Activated T-helper 17 cell treated with anti-CD3 and anti-CD28 coated beads, Interleukin-2, amount 50 U/mL, for 72 hours (primary cell): ENCODE measurements at places on chromosomes 4 and X.

DNA sequence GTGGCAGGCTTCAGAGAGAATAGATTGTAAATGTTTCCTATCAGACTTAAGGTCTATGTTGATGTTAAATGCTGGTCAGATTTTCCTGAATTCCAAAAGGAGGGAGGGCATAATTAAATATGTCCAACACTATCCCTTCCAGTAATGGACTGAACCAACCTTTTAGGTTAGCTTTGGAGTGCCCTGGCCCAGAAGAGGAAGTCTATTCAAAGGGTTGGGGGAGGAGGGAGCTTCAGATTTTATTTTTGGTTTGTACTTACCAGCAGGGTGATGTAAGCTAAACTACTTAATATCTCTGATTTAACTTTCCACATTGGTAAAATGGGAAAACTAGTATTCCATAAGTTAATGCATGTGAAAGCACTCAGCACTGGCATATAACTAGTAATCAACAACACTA is 91.1 kb downstream of the RBM46 start:
- ATAC-seq: no peak

DNA sequence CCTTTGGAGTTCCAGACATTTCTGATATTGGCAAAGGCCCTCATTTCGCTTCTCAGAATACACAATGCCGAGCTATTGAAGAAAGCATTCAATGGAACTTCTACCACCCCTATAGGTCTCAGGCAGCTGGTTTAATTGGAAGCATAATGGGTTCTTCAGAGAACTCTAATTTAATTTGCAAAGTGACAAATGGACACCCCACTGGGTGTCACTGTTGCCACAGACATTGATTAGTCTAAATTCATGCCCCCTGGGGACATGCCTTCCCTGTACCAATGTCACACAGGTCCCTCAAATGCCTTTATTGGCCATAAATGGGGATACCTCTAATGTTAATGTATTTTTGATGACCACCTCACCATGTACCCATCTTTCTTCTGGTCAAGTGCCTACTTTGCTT is 22.9 kb upstream of the TMEM255A start:
- ATAC-seq: no peak

- ATAC-seq: no peak
Measured at GRCh38 chrX:131845201-131845600, 177.9 kb upstream of the STK26 start.

- ATAC-seq: no peak
Measured at GRCh38 chr4:93132631-93133030, 695.9 kb upstream of the ATOH1 start.

DNA sequence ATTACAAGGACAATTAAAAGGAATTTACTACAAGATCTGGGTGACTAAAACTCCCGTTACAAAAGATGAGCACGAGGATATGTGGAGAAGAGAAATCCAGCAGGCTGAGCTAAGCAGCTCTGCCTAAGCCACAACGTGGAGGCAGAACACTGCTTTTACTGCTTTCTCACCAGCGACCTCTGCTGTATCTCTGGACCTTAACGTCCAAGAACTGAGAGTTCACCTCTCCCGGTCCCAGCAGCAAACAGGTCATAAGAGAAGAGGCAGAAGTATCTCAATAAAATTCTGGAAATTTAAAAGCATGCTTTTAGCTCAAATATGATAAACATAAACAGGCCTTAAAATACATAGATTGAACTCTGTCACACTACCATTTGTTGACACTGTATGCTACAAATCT is 81.0 kb downstream of the ADGRA3 start:
- ATAC-seq: no peak

GRCh38 chrX:134167591-134168203 is 69.3 kb upstream of the CCDC160 start:
- no peak for ATAC-seq

DNA sequence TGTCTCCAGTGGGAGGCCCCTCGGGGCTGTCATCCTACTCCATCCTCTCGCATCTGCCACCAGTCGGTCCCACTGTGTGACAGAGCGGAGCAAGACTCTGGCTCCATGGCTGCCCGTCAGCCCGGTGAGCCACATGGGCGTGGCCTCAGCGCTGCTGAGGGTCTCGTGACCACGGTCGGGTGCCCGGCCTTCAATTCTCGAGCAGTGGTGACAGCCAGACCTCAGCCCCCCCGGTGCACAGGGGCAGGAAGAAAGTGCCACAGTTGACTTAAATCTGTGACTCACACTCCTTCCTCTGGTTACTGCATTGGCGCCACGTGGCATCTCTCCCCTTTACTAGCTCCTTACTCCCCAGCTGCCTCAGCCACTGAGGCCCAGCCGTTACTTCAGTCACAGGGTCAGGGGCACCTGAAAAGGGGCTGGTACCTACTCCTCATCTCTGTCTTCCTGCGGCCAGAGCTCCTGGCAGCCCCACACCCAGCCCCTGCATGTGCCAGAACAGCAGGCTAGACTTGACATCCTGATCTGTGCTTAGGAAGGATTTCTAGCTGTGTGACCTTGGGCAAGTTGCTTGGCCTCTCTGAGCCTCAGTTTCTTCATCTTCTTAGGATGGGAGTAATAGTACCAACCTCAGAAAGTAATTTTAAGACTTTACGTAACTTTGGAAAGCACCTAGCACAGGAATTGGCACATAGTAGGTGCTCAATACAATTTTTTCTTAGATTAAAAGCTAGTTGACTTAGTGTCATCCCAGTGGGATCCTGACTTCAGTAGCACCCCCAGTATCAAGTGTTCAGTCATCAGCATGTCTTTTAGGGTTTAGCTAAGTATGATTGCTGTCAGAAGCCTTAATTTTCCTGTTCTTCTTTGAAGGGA is 66.1 kb downstream of the TNIP2 start:
- peak; percentile 61 for ATAC-seq

DNA sequence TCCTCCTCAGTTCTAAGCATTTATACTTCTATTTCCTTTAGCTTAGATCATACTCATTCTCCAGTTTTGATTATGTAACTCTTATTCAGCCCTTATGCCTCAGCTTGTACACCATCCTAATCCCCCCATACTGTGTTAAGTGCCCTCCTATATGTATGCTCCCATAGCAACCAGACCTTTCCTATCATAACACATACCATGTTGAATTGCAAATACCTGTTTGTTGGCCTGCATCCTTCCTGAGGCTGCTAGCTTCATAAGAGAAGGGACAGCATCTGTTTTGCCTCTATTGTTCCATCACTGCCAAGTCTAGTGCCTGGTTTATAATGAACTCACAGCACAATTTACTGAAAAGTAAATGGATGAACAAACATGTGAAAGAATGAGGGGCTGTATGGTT is 443.7 kb downstream of the CENPC start:
- ATAC-seq: no peak

- no peak for ATAC-seq
Measured at GRCh38 chr4:82780752-82781231, 17.8 kb downstream of the SCD5 start.

DNA sequence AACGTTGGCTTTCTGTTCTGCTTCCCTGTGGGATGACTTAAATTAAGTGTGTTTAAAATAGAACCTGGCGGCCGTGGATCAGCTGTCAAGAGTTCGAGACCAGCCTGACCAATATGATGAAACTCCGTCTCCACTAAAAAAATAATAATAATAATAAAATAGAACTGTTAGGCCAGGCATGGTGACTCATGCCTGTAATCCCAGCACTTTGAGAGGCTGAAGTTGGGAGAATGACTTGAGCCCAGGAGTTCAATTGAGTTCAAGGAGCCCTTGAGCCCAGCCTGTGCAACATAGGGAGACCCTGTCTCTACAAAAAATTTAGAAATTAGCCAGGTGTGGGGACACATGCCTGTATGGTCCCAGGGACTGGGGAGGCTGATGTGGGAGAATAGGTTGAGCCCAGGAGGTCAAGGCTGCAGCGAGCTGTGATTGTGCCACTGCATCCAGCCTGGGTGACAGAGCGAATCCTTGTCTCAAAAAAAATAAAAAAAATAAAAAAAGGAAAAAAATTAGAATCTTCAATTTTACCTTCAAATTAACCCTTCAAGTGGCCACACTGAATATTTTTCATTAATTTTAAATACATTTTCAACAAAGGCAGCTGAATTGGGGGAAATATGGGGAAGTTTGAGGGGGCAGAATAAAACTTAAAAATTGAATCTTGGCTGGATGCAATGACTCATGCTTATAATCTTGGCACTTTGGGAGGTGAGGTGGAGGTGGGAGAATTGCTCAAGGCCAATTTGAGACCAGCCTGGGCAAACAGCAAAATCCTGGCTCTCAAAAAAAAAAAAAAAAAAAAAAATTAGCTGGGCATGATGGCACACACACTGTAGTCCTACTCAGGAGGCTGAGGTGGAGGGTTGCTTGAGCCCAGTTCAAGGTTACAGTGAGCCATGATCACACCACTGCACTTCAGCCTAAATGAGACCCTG is 31.8 kb upstream of the HSD17B13 start:
- no peak for ATAC-seq

DNA sequence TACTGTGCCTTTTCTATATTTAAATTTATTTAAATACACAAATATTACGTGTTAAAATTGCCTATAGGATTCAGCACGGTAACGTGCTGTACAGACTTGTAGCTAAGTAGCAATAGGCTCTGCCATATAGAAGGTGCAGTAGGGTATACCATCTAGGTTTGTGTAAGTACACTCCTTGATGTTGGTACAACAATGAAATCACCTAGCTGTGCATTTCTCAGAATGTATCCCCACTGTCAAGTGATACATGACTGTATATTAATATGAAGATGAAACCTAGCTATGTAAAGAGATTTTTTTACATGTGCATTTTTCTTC is 431.2 kb downstream of the KCTD8 start:
- ATAC-seq: no peak

DNA sequence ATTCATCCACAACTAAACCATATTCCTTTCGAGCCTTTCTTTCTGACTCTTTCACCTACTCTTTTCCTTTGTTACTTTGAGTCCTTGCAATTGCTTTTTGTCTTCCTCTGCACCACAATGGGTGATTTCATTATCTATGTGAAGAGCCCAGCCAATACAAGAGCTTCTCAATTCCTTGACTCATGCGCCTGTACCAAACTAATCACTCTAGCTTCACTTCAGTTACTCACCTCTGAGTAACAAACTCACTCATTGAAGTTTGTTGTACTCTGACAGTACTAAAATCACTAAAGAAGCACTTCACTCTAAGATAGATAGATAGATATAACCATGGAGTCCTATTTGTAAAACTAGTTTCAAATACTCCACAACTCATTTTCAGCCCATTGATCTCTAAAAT is 191.7 kb upstream of the EPHA5 start:
- no peak for ATAC-seq
